Vagina (tissue), 2 donors: ENCODE measurements at places on chromosomes 12 and 14.

DNA sequence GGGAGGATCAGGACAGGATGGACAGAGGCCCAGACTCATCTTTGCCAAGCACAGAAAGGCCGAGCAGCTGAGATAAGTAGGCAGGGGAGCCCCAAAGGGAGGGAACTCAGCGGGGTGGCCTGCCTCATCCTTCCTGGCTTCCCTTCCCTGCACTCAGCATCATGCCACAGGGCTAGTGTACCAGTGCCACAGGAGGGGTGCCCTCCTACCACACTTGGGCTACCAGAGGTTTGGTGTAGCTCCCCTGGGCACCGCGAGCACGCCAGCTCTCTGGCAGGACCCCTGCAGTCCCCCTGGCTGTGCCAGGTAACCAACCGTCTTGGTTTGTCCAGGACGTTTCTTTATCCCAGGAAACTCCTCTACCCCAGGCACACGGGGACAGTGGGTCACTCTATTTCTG, 123.5 kb downstream of the ESRRB start:
- no peak for DNase-seq

GRCh38 chr14:92679246-92679645, 69.2 kb downstream of the LGMN start:
- DNase-seq: no peak

GRCh38 chr12:104456950-104457745, 400 bp downstream of the CHST11 start:
- no peak for DNase-seq

- no peak for DNase-seq
Observed at GRCh38 chr12:107402041-107403022, 283.3 kb upstream of the PWP1 start.

DNA sequence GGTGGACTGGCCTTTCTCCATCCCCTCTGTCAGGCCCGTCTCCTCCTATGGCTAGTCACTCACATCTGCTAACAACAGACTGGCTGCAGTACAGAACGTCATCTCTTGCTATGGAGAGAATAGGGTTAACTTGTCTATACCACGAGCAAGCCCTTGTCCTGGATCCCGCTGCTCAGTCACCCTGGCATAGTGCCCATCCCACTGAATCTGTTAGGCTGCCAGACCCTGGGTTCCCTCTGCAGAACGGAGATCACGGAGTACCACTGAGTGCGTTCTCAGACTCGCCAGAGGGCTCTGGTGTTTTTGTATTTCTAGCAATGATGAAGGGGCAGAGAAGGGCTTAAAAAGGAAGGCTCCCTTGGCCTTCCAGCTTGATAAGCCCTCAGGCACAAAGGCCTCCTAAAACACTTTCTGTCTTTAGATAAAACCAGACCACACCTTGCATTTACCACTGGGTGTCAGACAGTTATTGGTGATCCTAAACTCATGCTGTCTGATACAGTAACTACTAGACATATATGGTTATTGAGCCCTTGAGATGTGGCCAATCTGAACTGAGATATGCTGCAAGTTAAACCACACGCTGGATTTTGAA, 6.3 kb upstream of the NRIP2 start:
- no peak for DNase-seq

DNA sequence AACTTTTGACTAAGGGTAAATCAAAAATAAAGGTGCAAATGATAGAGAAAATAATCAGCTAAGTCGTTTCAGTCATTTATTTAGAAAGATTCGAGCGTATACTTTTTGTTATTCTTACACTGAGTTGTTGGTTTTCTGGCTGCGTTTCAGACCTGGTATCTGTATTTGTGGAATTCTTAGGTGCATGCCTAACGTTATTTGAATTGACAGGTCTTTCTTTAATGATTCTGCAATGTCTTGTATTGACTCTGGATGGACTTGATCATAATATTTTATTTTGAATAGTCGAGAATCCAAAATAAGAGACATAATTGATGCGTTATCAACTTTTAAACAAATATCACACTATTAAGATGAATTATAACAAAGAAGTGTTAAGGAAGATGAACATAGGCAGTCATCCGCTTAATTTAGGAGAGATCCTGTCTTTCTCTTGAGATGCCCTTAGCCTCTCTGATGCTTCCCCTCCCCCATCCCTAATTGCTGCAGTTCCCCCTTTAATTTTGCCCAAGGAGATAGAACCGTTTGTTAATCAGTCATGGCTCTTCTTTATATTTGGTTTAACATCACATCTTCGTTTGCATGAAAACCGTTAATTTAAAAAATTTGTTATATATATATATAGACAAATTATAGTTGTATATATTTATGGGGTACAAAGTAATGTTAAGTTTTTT, 1.8 kb downstream of the ALX1 start:
- no peak for DNase-seq

DNA sequence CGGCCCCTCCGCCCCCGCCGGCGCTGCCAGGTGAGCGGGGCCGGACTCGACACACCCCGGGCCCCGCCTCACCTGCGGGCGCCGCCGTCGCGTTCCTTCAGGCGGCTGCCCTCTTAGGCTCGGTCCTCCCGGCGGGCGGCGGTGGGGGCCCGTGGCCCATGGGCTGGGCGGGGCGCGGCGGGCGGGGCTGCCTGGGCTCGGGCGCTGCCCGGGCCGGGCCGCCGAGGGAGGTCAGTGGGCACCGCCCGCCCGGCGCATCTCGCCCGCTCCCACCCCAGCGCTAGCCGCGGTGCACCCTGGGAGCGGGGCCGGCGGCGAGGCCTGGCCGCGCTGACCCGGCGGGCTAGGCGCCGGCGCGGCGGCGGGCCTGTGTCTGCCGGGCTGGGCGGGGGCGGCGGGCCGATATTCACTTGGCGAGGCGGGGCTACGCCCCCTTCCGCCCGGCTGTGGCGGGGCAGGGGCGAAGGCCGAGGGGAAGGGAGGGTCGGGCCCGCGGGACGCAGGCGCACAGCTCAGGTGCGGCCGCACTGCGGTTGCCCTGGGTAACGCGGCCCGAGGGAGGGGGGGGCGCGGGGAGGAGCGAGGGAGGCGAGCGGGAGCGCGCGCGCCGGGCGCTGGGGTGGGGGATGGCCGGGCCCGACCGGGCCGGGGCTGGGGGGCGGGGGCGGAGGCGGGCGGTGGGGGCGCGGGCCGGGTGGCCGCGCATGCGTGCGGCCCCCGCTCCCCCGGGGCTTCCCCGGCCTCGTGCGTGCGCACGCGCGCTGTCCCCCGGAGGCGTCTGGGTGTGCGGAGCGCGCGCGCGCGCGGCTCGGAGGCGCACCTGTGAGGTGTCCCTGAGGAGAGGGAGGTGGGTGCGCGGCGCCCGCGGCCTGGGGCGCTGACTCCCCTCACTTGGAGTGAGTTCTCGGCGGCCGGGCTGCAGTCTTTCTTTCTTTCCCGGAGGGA, at the start of the genes CCDC92 and ZNF664:
Gene CCDC92 (minus strand): TSS at position 375 of the 945 bp plus-strand sequence. CDS start 28,526 bp downstream, outside the sequence.
Gene ZNF664 (plus strand): TSS at position 759 of the 945 bp plus-strand sequence. CDS start 38,930 bp downstream, outside the sequence.
- no peak for DNase-seq

GRCh38 chr12:29591140-29592020, 93.9 kb upstream of the OVCH1 start:
- no peak for DNase-seq

DNA sequence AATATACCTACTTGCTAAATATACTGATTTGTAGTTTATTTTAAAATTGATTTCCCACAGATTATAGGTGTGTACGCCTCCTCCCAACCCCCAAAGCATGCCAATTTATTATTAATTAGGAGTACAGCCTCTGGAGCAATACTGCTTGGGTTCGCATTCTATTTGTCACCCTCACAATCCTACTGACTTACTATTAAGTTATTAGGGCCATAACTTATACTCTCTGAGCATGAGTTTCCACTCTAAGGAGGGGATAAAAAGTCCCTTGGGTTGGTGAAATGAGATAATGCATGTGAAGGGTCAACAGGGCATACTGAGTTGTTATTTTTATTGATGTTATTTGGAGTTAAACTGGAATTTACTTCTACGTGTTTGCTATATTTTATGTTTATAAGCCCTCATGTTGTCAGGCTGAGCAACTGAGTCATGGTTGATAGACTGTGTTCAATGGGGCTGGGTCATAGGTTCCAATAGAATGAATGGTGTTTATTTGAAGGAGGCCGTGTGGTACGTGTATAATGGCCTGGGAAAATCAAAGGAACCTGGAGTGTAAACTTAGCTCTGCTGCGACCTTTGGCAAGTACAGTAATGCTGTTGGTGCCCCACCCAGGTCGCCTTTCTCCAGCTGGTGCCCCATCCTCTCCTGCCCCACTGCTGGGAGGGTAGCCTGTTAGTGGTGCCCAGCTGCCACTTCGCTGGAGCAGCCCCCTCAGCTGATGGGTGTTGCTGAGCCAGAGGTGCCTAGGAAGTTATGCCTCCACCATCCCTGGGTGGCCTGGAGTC, 99.3 kb upstream of the PTPRB start:
- DNase-seq: no peak

GRCh38 chr14:58870961-58871360, 233.2 kb downstream of the DACT1 start:
- DNase-seq: no peak

DNA sequence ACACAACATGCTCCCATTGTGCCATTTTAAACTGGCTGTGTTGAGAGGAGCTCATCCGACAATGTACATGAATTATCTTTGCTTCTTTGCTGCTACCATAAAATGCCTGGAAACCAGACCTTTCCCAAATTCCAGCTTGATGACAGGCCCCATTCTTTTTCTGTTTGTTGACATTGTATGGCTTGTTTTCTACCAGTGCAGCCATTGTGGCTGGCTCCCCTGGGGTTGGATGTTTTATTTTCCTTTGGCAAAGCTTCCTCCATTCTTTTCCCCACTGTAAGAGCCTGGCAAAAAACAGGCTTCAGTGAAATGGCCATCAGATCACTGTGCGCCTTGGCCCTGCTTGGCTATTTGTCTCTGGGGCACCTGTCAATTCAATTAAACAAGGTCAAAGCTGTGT, 532.5 kb downstream of the VRK1 start:
- no peak for DNase-seq

GRCh38 chr14:38611928-38612327, 356.0 kb upstream of the CLEC14A start:
- DNase-seq: no peak

DNA sequence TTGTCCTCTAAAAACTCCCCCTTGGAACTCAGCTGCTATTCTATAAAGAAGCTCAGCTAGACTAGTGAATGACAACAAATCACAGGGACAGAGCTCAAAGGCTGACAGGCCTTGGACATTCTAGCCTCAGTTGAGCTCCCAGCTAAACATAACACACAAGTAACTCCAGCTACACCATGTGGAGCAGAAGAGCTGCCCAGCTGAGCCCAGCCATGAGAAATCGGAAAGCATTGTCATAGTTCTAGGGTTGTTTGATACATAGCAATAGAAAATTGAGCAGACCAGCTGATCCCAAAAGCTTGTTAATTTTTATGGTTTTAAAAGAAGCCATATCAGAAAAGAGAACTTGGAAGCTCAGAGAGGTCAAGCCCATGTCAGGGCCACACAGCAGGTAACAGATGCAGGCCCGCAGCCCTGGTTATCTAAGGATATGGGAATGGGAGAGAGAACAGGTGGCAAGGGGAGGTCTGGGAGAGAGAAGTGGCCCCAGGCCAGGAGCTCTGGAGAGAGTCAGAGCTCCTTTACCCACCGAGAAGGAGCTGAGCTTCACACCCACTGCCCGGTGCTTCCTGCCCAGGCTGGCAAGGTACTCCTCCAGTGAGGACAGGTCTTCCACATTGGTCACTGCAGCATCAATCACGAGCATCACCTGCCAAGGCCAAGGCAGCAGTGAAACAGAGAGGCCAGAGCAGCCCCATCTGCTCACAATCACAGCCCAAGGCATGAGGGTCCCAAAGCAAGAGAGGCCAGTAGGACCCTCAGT, 2.9 kb downstream of the NGB start:
- no peak for DNase-seq

GRCh38 chr12:75974323-75975187, 57.0 kb downstream of the PHLDA1 start:
- no peak for DNase-seq

DNA sequence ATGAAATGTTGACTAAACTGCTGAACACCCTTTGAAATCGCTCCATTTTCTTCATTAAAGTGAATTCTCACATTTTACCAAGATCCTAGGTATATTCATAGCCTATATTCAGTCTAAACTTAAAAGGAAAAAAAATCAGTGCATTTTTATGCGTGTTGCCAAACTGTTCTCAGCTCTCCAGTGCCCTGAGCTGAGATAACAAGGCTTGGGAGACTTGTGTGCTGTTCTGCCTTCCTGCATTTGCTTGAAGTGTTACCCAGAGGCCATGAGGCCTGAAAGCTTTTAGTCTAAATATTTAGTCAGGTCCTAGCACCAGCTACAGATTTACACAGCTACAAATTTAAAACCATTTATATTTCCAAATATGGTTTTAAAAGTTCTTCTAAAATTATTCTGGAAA, 8.6 kb upstream of the PALS1 start:
- DNase-seq: no peak

DNA sequence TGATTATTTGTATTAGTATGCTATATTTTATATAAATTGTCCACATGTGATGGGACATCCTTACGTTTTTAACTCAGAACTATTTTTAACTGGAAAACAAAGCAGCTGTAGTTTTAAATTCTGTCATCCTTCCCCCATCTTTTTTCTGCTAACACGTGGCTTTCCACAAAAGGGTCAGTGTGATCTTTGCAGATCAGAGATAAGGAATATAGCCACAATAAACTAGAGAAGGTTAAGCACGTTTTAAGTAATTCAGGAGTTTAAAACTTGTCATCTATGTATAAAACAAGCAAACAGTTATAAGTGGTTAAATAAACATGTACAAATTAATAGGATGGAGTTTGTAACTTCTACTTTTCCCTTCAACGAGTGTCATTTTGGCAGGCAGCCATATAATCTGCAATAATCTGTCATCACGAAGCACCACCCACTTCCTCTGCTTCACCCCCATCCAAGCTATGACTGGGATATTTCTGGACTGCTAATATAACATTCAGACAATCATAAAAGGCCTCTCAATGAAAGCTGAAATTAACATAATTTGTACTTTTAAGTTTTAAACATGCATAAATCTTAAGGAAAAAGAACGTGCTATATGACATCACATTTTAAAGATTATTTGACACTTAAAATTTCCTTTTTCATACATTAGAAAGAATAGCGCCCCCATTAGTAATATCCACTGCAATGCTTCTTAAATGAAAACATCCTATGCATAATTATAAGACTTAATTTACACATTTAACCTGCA, 15.3 kb downstream of the TAOK3 start:
- DNase-seq: no peak

GRCh38 chr14:58690801-58691516, 53.2 kb downstream of the DACT1 start:
- no peak for DNase-seq

DNA sequence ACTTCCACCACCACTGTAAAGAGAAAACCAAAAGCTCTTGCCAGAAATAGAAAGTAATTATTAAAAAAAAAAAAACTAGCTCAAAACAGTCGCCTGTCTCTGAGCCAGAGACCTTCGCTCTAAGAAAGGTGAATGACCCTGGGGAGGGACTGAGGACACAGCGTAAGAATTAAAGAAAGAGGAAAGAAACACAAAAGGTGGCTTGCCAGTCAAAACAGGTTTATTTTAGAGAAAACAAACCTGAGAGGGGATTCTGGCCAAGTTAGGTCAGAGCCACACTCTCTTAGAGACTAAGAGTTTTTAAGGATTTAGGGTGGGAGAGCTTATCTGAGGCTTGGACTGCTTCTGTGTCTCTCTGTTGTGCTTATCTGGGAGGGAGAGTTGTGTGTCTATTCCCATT, 66.0 kb downstream of the DNAH10 start:
- no peak for DNase-seq

GRCh38 chr12:132475304-132476037, 14.5 kb upstream of the FBRSL1 start:
- DNase-seq: no peak

- no peak for DNase-seq
Observed at GRCh38 chr12:132084621-132085290, 59.4 kb downstream of the DDX51 start.

- no peak for DNase-seq
Observed at GRCh38 chr14:40436551-40436950, 1004.3 kb upstream of the FBXO33 start.

- no peak for DNase-seq
Observed at GRCh38 chr12:31312431-31312830, 13.5 kb downstream of the SINHCAF start.
